ENCODE measurements at places on chromosomes 5 and 9.

DNA sequence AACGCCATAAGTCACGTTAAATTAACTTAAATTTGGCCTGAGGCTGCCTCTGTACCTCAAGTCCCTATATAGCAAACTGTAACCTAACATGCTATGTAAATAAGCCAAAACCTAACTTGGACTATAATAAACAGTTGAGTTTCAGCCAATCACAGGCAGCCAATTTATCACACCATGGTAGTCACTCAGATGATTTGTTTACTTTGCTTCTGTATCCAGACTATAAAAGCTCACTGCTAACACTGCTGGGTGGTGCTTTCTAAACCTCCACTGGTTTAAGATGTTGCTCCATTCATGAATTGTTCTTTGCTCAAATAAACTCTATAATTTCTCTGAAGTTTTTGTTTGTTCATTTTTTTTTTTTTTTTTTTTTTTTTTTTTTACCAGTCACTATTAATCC lies 62.8 kb downstream of the TRPM3 start:
- no peak for DNase-seq

GRCh38 chr5:179436321-179437122 lies 91.3 kb upstream of the ADAMTS2 start:
- no peak for DNase-seq

- DNase-seq = no peak
Observed at GRCh38 chr5:14310901-14311300, 167.8 kb downstream of the TRIO start.

DNA sequence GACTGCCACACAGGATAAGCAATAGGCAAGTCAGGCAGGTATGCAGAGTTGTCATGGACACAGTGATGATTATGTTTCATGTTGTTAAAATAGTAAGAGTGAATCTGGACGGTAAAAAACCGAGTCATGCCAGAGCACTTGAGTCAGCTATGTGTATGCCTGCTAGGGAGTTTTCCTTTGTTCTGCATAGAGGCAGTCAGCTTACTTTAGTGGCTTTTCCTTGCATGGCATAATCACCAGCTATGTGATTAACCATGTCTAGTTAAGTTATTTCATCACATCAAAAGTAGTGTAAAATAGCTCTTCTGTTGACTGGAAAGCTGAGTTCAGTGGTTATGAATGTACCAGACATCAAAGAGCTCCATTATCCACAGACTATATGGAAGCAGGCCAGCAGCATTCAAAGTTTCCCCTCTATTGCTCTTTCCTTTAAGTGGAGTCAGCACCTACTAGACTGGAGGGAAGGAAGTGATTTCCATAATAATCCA lies 989.8 kb downstream of the TLE1 start:
- DNase-seq = no peak

GRCh38 chr9:38065369-38066075 lies 3.5 kb downstream of the SHB start:
- DNase-seq = no peak

Measured in activated CD4-positive, CD25-positive, alpha-beta regulatory T cell (primary cell).